ENCODE measurements at places on chromosomes 16 and 17.

DNA sequence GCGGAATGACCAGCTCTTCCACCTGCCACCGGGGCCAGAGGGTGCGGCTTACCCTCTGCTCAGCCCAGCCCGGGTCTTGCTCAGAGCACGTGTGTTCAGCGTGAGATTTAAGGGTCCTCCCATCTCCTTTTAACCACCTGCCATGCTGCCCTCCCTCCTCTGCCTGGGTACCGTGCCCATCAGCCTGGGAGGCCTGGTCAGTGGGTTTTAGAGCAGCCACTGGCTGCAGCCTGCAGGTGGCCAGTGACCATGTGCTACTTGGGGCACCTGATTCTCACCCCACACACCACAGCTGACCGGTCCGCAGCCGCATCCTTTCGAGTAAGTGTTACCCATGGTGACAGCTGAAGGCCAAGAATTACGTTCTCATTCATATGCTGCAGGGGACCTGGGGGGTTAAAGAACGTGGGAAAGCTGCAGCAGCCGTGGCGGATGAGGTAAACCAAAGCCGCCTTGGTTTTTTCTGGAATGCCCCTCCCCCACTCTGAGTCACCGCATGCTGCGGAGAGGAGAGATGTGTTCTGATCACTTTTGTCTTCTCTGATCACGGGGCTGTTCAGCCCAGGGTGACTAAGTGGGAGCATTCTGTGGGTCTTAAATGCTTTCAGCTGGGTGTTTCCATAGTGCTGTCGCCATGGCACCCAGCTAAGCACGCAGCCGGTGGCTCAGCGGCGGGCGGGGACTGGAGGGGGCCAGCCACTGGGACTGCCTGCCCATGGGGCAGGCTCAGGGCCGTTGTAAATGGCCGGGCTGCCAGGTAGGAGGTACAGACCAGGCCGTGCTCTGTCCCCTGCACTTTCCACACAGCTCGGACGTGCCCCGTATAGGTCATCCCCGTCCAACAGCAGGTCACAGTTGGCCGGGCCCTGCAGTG, 59.8 kb downstream of the BAIAP2 start:
- DNase-seq: peak; percentile 80

GRCh38 chr17:7548585-7549400, at the start of gene TNFSF12:
Gene TNFSF12 (plus strand): TSS chr17:7549058. CDS start chr17:7549154, 96 bp downstream.
- DNase-seq: peak; percentile 29

DNA sequence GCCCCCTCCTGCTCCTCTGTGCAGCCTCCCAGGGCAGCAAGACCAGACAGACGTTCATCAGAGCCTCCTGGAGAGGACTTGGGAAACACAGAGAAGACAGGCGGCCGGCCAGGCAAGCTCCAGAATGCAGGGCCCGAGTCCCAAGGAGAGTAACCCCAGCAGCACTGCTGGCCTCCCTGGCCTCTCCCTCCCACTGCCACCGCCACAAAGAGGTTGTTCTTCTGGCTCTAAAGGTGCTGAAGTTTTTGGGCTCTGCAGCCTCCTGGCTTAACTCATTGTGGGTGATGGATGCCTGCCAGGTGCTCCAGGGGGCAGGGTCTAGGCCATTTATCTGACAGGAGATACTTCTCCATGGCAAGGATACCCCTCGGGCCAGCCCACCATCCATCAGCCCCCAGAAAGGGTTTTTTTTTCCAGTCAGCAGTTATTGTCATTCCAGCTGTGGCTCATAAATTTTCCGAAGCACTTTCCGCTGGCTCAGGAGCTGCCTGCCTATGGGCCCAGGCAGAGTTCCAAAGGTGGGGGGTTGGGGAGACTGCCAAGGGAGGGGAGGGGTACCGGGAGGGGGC, 32.0 kb upstream of the MRPS23 start:
- DNase-seq: no peak

DNA sequence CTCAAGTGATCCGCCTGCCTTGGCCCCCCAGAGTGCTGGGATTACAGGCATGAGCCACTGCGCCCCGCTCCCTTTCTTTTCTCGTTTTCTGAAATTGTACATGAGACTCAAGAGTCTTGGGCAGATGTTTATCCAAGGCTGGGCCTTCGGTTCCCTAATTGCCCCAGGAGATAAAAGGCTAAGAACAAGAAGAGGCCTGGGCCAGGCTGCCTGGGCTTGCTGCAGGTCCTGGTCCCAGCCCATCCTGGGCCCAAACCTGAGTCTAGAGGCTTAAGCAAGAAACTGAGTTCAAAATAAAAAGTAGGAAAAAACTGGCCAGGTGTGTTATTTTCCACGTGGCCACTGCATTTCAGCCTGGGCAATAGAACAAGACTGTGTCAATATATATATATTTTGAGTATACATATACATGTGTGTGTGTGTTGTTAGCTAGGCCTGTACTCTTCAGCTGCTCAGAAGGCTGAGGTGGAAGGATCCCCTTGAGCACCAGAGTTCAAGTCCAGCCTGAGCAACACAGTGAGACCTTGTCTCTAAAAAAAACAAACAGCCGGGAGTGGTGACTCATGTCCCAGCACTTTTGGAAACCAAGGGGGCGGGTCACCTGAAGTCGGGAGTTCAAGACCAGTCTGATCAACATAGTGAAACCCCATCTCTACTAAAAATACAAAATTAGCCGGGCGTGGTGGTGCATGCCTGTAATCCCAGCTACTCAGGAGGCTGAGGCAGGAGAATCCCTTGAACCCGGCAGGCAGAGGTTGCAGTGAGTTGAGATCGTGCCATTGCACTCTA, 6.8 kb upstream of the CLUH start:
- DNase-seq: no peak

DNA sequence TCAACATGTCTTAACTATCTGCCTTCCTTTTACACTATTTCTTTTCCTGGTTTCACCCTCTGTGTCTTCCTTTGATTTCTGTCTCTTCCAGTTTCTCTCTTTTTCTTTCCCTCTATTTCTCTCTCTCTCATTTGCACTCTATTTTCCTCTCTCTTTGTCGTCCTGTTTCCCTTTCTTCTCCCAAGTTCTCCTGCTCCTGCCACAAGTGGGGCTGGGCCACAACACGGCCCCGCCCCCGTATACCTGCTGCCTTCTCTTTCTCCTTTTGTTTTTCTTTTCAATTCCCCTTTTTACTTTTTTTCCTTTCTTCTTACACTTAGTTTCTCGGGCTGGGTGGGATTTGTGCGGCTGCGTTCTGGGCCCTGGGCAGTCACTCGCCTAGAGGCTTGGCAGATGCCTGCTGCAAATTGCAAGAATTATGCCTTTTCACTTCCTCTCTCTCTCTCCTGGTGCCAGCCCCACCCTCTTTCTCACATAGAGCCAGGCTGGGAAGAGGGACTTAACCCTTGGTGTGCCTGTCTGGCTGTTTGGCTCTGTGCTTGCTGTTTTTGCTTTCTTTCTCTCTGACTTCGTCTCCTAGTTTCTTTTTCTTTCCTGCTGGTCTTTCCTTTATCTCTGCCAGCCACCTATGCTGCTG, 2139.4 kb downstream of the TP53TG3F start:
- DNase-seq: no peak

DNA sequence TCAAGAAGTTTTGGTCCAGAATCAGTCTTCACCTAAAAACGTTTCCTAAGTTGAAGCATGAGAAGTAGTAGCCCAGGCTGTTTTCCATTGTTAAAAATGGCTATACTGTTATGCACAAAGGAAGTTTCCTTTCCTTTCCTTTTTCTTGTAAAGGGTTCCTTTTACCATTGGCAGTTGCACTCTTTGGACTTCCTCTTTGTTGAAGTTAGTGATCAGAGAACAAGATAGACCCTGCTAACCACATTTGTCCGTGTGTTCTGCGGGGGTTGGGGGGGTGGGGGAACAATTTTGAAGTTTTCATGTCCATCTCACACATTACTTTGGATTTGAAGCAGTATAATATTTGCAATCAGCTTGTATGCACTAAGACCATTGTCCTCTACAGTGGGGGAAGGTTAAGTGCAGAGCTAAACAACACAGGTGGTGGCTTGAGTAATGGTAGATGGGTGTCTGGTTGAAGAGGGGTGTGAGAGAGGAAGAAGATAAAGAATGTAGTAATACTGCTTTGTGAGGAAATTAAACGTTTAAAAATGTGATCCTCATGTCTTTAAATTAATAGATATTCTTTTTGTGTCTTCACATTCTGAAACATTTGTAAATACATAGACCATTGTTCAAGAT, 1.4 kb downstream of the LPCAT2 start:
- no peak for DNase-seq

- DNase-seq: no peak
These were observed 8.7 kb upstream of the UBE2G1 start for GRCh38 chr17:4375039-4375748.

DNA sequence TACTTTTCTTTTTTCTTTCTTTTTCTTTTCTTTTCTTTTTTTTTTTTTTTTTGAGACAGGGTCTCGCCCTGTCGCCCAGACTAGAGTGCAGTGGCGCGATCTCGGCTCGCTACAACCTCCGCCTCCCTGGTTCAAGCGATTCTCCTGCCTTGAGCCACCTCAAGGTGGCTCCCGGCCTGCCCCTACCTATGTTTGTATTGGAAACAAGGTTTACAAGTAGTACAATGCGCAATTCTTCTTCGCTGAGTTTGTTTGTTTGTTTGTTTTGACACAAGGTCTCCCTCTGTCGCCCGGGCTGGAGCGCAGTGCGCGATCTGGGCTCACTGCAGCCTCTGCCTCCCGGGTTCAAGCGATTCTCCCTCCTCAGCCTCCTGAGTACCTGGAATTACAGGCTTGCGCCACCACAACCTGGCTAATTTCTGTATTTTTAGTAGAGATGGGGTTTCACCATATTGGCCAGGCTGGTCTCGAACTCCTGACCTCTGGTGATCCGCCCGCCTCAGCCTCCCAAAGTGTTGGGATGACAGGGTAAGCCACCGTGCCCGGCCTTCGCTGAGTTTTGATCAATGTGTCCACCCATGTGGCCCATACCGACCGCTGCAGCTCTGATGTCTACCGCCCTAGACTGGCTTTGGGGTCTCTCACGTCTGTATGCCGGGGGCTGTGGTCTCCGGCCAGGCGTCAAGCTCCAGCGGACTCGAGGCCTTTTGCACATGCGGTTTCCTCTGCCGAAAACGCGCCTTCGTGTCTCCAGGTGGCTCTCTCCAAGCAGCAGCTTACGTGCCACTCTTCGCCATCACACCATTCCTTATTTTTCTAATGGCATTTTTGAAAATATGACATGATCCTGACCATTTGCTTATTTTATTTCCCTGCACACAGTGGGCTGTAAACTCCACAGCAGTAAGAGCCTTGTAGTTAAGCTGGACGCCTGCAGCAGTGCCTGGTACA, 1.1 kb upstream of the YBX2 start:
- no peak for DNase-seq

DNA sequence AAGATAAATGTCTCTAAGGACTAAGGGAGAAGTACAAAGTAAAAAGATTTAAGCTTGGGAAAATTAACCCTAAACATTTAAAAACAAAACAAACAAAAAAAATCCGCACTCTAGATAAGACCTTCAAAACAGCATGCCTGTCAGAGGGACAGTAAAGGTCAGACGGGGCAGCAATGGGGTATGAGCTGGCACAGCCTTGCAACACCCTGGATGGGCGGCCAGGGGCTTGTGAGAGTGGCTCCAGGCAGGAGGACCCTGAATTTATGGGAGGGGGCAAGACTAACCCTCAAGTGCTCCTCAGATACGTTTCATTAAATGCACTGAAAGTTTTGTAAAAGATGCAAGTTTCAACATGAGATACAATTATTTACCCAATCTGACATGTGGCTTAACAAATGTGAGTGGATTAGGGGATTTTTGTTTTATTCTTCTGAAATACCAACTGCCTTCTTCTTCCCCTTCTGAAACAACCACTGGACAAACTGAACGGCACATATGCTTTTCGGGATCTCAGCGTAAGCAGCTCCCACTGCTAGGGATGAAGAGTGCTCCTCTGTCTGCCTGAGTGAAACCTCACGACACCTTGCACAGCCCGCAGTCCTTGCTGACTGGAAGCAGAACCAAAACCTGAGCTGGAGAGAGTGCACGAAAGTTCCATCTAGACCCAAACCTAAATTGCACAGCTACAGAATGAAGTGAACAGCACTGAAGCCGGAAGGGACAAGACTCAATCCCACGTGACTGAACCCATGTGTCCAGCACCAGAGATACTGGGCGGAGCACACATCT, 128.4 kb downstream of the ANKRD11 start:
- no peak for DNase-seq

GRCh38 chr17:73625991-73626673, 18.1 kb downstream of the SDK2 start:
- no peak for DNase-seq

DNA sequence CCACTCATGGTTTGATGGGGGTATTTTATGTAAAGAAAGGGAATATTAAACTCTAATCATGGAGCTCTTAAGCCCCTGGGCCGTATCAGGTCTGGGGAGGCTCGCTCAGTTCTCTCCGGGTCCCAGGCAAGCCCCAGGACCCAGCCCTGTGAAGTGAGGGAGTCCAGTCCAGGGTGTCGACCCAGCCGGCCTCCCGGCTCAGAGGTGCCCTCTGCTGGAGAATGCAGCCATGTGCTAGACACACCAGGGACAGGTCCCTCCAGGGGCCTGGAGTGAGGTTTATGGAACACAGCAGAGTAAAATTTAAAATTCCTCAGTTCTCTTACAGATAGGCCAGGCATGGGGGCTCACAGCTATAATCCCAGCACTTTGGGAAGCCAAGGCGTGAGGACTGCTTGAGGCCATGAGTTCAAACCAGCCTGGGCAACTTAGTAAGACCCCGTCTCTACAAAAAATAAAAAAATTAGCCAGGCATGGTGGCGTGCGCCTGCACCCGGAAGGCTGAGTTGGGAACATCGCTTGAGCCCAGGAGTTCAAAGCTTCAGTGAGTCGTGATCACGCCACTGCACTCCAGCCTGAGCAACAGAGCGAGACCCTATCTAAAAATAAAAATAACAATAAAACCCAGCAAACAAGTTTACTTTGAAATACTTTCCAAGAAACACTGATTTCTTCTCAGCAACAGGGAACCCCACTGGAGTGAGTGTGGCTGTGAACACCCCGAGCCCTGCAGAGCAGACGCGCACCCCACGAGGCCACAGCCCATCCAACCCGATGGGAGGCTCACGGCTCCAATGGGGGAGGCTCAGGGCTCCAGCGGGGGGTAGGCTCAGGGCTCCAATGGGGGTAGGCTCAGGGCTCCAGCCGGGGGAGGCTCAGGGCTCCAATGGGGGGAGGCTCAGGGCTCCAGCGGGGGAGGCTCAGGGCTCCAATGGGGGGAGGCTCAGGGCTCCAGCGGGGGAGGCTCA, 72.2 kb downstream of the ZNF778 start:
- DNase-seq: peak; percentile 52

DNA sequence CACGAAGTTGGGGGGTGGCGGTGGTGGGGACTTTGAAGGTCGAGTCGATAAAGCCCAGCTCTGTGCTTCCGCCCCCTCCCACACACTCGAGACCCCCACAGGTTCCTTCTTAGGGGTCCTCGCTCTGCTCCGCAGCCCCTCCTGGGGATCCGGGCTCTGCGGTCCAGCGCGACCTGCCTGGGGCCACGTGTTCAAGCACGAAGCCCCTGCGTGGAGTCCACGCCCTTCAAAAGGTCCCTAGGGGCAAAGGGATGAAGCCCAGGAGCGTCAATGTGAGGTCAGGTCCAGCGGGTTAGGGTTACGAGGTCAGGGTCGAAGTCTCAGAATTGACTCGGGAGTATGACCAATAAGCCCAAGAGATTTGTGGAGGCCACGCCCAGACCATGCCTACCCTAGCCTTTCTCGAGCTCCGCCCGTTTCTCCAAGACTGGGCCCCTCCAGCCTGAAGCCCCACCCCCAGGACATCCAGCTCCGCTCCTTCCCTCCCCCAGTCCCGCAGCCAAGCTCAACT, 786 bp upstream of the CACNA1G start:
- DNase-seq: no peak
